Endothelial cell of umbilical vein (primary cell): ENCODE measurements at places on chromosomes 1 and 21. TPM values are rescaled to one million over a fixed set of nuclear protein-coding genes. Genes with fewer than 3 reads are reported as not detected.

DNA sequence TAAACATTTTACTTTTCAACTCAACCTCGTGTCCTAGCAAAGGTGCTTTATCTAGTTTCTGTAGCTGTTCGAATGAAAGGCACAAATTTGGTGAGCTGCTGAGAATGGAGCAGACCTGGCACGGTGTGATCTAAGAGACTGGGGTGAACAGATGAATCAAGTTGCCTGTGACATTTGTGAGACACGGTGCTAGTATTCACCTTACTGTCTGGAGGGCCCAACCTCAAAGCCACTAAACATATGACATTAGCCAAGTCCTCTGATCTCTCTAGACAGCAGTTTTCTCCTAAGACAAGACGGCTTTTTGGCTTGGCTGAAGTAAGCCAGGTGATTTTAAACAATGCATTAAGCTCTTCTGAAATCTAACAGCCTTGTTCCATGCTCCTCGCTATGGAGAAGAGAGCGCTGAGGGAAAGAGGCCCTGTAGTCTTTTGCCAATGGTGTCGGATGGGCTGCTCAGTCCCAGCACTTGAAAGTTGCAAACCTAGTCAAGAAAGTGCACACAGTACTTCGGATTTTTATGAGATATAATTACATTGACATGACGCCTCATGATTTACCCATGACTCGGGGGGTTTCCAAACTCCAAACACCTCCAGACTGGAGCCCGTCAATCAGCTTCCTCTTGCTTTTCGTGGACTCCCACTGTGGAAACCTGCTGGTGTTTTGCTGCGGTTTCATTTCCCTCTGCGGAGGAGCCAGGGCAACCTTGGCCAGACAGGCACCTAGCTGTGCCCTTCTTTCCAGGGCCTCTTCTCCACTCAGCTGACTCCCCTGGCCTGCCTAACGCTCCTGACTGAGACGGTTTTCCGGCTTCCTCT, 794 bp upstream of the TOR3A start:
- DNase-seq, result no peak

DNA sequence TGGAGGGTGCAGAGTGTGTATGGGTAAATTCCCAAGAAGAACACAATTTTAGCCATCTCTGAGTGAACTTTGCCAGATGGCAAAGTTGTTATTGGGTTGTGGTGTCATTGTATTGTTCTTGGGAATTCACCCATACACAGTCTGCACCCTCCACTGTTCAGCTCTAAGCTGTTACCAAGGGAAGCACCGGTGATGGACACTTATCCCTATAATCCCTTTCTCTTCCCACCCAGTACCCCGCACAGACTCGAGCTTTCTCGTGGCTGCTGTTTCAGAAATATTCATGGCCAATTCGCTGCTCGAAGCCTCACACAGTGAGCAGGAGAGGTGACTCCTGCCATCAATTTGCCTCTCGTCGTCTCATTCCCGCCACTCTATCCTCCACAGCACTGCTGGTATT, 95.7 kb upstream of the PALMD start:
- DNase-seq, result no peak

DNA sequence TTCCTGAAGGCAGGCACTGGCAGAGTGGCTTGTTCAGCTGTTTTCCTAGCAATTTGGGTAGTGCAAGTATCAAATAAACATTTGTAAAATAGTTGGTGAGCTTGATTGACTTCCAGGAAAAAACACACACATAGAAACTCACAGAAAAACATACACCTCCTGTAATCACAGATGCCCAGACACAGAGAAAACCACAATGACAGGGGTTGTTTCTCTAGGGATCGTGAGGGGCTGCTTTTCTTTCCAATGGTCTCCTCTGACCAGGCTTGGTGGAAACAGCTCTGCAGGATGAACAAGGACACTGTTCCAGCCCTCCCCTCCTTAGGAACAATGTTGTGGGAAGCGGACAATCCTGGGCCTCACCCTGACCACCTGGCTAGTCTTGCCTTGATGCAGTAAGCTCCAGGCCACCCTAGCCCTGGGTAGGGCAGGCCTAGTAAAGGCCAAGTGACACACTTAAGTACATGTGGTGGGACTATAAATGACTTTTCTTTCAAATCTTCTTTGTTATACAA, 142.5 kb upstream of the HMGB4 start:
- DNase-seq, result no peak

- DNase-seq, result no peak
Observed at GRCh38 chr1:65994223-65994622, 201.5 kb downstream of the PDE4B start.

The OR2AK2 gene
- not detected in 2 replicates for total RNA-seq

The KRTAP25-1 gene
- total RNA-seq, result not detected in 2 replicates

The PGBD5 gene
- 0.21 TPM in 1 of 2 replicates, not detected in the other for total RNA-seq
